ENCODE measurements at places on chromosomes 6 and 20.

- DNase-seq, result no peak
Observed at GRCh38 chr6:149859368-149859767, 4.8 kb downstream of the LRP11 start.

- DNase-seq, result no peak
Observed at GRCh38 chr6:116461932-116462885, 1.0 kb downstream of the CALHM6 start.

- no peak for DNase-seq
Observed at GRCh38 chr6:56403745-56404144, 156.4 kb upstream of the COL21A1 start.

DNA sequence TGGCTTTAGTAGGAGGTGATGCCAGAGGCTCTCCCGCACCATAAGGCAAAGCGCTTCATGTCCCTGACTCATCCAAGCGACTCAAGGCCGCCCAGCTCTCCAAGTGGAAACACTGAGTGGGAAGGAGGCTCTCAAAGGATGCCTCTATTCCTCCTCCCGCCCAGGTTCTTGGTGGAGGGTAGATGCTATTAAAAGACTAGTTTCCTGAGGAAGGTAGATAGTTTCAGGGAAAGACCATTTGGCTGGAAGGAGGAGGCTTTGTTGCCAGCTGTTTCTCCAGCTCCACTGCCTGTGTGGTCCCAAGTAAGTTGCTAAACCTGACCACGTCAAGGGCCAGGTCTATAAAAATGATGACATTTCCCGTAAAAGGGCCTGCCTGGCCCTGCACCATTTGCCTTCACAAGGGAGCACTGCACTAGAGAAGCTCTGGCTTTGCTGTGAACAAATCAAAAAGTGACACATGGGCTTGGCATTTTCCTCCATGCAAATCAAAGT is 48.2 kb downstream of the GMDS start:
- no peak for DNase-seq

GRCh38 chr20:24027229-24027628 is 38.6 kb upstream of the GGTLC1 start:
- peak; percentile 53 for DNase-seq

DNA sequence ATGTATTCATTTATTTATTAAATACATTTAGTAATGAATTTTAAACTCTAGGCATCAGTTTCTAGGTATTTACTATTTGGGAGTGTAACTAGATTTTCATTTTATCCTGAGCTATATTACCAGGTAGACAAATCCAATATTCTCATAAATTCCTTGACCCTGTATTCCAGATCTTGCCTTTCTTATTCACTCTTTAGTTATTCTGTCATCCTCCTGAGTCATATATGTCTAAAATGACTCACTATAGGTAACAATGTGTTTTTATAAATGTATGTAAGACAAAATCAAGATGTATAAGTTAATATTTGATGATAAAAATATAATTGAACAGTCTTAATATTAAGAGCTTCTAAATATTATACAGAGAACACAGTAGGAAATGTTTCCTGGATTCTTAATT is 642.1 kb upstream of the NRSN1 start:
- no peak for DNase-seq

GRCh38 chr6:83153883-83154521 is 39.1 kb downstream of the PGM3 start:
- DNase-seq, result no peak

- no peak for DNase-seq
Observed at GRCh38 chr6:166438211-166438861, 55.6 kb upstream of the MPC1 start.

DNA sequence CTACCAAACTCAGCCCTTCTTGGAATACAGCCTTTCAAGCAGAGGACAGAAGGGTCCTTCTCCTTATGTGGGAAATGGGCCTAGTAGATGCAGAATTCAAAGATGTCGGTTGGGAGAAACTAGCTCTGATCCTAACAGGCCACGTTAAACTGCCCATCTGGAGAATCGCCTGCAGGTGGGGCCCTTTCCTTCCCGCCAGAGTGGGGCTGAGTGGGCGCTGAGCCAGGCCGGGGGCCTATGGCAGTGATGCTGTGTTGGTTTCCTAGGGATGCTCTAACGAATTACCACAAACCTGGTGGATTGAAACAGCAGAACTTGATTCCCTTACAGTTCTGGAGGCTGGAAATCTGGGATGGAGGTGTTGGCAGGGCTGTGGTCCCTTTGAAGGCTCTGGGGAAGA is 9.1 kb downstream of the MAPK13 start:
- no peak for DNase-seq

- no peak for DNase-seq
Observed at GRCh38 chr6:75101896-75102295, 104.0 kb downstream of the COL12A1 start.

- DNase-seq, result no peak
Observed at GRCh38 chr6:113560908-113561307, 296.2 kb upstream of the MARCKS start.

DNA sequence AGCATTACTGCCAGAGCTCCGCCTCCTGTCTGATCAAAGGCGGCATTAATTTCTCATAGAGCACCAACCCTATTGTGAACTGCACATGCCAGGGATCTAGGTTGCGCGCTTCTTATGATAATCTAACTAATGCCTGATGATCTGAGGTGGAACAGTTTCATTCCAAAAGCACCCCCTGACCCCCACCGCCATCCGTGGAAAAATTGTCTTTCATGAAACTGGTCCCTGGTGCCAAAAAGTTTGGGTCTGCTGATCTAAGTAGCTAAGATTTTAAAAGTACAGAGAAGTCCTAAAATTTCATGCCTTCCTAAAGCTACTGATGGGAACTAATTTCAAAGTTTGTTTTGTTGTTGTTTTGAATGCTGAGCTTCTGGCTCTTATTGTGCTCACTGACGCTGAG is 281.6 kb downstream of the PRL start:
- no peak for DNase-seq
